Stimulated activated CD4-positive, alpha-beta T cell treated with anti-CD3 and anti-CD28 coated beads, Interleukin-4, amount 100 ng/mL, for 1 hour (primary cell): ENCODE measurements at places on chromosomes 6 and 20.

GRCh38 chr20:37205794-37206193, 26.4 kb upstream of the MROH8 start:
- no peak for DNase-seq

DNA sequence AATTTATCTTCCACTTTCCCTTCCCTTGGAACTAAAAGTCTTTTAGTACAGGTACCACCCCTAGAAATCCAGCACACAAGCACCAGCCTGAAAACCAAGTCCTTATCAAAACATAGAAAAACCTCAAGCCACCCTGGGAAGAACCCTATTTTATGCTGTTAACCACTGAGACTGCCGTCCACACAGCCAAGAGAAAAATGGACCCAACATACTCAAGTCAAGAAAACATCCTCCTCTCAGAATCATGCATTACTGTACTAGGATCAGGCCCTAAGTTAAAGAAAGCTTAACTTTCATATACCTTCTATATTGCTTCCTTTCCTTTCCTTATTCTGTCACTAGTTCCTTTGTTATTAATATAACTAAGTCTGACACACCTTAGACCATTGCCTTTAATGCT, 16.9 kb upstream of the GOPC start:
- no peak for DNase-seq

- no peak for DNase-seq
Observed at GRCh38 chr6:48016020-48016755, 94.8 kb downstream of the PTCHD4 start.

DNA sequence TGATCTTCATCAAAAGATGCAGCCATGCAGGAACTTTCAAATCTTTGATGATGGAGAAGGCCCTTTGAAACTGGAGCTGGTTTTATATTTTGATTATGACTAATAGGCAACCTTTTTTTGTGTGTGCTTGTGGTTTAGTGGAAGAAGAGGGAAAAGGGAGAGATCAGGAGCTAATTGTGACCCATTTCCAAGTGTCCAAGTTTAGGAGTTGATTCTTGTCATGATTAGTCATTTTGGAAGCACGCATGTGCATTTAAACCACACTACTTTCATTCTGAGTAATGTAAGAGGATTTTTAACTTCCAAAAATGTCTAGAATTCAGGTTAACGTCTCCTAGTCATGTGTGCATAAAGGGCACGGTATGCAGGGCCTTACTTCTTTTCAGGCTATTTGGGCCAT, 3.5 kb downstream of the FOXO3 start:
- no peak for DNase-seq

GRCh38 chr6:126064748-126065401, 78.5 kb downstream of the TRMT11 start:
- DNase-seq = no peak

GRCh38 chr6:80969439-80969838, 783.0 kb downstream of the TENT5A start:
- DNase-seq = no peak

DNA sequence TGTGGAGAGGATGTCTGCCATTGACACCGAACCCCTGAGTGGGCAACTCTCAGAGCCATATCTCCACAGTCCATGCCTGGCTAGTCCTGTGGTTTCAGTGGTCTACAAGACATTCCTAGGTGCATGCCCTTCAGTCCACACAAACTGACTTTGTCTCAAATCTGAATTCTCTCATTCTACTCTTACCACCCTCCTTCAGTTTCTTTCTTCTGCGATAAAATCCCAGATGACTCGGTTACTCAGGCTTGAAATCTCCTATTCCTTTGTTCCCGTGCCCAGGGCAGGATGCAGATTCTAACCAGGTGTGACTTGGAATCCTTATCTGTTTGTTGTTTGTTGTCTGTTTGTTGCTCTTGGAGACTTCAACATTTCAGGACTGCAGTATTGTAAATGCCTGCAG, 9.3 kb downstream of the CDS2 start:
- DNase-seq = no peak

- DNase-seq = no peak
Observed at GRCh38 chr6:155544677-155545076, 89.0 kb upstream of the NOX3 start.

DNA sequence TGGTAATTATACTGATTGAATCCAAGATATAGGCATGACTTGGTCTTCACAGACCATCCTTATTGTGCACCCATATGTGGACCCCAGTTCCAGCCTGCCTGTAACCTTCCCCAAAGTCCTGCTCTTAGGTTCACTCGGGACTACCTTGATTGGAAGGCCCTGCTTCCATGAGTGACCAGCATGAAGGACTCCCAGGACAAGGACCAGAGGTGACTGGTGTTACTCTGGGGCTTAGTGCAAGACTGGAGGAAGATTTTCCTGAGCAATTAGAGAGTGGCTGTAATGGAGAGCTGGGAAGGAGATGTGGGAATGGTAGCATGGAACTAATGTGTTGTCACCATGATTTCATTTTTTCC, 15.1 kb downstream of the BRD2 start:
- no peak for DNase-seq

DNA sequence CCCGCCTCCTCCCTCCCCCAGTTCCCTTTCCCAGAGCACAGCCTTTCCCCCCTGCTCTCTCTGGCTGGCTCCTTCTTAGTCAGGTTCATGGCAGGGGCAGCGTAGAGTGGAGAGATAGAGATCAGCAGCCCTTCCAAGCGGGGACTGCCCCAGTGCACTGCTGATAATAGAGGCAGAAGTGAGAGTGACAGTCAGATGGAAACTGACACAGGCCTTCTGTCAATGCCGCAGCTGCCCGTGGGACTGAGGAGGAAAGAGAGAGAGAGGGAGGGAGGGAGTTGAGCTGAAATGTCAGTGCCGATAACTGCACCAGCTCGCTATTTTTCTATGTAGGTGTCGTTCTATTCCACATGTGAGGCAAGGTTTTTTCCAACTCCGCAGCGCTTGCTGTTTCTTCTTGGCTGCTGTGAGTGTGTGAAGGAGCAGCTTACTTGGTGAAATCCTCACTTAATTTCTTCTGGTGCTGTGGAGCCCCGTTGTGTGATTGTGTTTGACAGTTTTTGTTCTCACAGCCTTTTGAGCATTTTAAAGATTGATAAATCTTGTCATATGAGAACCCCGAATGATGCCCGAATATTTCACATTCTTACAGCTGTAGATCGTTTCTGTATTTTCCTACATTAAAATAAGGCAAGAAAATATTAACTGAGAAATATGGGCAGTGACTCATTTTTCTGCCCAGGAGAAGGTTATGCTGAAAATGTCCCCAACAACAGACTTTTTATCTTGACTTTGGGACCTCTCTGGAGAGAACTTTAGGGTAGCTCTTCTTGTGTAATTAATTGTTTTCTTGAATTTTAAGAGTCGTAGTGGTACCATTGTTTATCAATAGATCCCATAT, 386.4 kb upstream of the MMS22L start:
- no peak for DNase-seq

- DNase-seq = no peak
Observed at GRCh38 chr6:21091411-21091810, 502.1 kb upstream of the SOX4 start.

- DNase-seq = no peak
Observed at GRCh38 chr6:150380256-150380655, 11.4 kb downstream of the IYD start.

- no peak for DNase-seq
Observed at GRCh38 chr20:57013741-57014140, 252.7 kb downstream of the BMP7 start.

GRCh38 chr20:23009636-23010035, 25.5 kb upstream of the SSTR4 start:
- DNase-seq = no peak
